Fibroblast of mammary gland (primary cell): ENCODE measurements at places on chromosomes 2 and 18.

GRCh38 chr2:227813229-227813561 is 447 bp upstream of the CCL20 start:
- DNase-seq = no peak

DNA sequence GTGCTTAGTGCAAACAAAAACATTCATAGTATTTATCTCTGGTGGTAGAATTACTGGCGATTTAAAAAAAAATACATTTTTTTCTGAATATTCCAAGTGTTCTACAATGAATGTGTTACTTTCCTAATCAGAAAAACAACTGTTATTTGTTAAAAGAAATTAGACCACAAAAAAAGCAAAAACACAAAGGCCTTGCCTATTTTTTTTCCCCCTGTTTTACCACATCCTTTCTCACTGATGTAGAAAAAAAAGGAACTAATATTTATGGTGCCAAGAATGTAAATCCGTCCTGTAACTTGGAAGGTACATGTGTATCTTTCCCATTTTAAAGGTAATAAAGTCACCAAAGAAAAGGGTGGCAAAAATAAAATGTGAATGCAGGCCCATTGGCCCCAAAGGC is 28.4 kb upstream of the MGAT4A start:
- no peak for DNase-seq

- DNase-seq = no peak
Measured at GRCh38 chr18:13598591-13598990, 127.8 kb downstream of the FAM210A start.

DNA sequence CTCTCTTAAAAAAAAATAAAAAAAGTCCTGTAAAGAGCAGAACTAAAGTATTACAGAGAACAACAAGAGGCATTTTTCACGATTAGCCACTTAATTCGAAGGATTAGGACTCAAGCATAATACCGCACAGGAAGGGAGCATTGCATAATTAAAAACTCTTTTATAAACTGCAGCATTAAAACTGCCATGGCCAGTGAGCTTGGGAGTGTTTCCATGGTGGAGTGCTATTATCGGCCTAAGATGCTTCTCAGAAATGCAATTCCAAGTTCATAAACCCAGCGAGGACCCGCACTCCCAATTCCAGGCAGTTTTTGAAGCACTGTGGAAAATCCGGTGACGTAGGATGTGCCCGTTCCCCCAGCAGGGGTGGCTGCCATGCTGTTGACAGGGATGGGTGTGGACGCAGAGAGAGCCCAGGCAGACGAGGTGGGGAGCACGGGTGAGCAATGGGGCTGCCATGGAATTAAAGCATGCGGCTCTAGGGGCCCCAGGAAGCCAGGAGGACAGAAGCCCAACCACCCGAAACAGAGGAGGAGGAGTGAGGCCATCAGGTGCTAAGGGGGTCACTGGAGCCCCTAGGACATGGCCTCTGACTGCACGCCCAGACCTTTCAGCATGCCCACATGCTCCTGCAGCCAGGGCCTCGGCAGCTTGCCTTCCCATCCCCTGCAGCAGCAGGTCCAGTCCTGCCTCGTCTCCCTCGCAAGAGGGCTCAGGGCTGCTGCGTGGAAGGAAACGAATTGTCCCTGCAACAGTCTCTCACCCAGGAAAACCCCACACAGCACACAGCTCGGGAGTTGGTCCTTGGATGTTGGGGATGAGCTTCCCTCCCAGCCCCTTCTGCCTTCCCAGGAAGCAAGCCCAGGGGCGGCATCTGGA is 233.4 kb downstream of the NDUFA10 start:
- no peak for DNase-seq

DNA sequence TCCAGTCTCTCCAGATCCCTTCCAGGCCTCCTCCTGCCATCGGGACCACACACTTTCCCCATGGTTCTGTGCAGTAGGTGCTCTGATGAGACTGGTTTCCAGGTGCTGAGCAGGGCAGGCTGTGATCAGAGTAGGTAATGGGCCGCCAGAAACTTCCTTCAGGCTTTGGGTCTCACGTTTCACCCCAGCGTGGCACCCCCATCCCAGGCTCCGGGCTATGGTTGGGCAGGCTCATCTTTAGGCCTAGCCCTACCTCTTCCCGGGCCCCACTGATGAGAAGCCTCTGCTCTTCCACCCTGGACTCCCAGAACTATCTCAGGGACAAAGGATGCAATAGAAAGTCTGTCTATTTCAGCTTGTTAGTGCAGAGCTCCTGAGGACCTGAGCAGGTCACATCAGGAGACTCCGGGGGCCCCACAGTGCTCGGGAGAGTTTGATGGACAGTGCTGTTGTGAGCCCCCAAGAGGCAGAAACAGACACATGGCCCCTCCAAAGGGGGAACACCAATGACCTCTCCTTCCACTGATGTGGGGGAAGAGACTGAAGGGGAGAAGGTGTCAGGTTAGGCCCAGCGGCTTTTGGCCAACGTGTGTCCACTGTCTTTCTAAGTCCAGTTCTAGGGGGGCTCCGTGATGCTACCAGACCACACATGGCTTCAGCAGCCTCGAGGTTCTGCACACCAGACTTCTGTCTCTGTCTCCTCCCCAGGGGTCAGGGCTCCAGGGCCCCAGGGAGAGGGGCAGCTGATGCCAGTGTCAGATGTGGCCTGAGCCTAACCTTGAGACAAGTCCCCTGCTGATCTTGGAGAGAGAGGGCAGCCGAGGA is 5.8 kb upstream of the PROM2 start:
- DNase-seq = no peak

DNA sequence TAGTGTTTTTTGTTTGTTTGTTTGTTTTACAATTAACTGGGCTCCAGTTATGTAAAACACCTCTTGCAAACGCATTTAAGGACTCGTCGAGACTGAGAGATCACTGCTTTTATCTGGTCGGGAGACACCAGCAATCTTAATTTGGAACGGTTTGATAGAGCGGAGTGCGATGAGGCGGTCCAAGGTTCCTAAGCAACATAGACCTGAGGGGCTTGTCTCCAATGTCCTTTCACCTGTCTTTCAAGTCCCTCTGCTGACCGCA is 729 bp upstream of the SELENOI start:
- DNase-seq = peak; percentile 33

GRCh38 chr2:169286624-169287231 is 75.6 kb downstream of the LRP2 start:
- no peak for DNase-seq

DNA sequence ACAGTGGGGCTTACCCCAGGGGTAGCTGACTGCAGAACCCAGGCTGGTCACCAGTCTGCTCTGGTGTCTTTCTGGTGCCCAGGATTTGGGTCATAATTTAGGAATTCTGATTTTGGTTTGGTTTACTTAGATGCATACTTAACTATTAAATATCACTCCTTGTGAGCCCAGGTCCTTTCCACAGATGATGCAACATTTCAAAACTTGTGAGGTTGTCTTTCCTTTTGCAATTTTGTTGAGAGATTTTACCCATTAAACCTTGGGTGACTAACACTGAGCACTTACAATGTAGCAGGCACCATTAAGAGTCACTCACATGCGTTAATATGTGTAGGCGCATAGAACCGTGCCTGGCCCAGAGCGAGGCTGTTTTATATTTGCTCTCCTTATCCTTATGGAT is 61.8 kb upstream of the RPL31 start:
- DNase-seq = no peak

- no peak for DNase-seq
Measured at GRCh38 chr2:96143231-96143847, 1.9 kb downstream of the DUSP2 start.

DNA sequence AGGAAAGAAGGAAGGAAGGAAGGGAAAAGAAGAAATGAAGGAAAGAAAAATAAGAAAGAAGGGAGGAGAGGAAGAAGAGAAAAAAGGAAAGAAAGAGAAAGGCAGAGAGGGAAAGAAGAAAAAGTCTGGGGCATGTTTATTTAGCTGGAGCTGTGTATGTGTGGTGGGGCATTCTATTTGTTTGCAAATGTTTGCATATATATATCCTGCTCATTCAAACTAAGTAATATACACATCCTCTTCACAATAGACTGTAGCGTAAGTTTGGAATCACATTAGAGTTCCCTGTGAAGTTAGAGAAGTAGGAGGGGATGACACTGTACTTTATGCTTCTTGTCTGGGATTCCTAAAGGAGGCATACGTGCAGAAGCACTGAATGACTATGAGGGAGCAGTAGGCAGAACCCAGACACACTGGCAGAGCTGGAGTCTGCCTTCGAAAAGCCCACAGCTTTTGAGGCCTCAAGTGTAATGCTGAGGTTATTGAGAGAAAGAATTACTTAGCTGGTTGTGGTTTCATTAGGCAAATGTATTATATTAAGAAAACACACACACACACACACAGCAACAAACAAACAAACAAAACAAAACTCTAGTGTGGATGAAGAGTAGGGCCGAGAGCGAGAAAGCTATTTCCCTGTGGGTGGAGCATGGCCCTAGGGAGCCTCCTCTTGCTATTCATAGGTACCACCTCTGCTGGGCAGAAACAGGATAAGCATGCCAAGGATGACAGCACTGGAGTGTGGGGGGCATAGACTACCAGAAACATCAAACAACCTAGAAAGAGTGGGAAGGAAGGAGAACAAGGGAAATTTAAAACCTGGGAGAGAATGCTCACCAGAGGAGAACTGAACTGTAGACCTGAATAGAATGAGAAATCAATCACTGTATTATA is 905.1 kb upstream of the NXPH2 start:
- no peak for DNase-seq

DNA sequence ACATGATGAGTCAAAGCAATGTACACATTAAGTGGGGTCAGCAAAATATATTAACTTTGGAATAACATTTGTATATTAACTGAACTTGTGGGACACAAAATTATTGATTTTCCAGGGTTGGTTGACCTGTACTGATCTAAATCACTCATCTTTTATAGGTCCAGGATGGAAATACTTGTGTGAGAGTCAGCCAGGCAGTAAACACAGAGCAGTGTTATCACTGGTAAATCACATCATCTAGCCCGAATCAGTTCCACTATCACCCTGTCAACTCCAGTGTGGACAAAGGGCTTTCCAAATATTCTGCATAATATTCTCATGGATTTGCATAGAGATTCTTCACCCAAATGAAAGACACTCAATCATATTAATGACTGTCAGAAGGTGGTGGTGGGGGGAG is 295.7 kb downstream of the LRP1B start:
- DNase-seq = no peak

- DNase-seq = peak; percentile 24
Measured at GRCh38 chr2:216149741-216150140, 40.6 kb downstream of the XRCC5 start.

DNA sequence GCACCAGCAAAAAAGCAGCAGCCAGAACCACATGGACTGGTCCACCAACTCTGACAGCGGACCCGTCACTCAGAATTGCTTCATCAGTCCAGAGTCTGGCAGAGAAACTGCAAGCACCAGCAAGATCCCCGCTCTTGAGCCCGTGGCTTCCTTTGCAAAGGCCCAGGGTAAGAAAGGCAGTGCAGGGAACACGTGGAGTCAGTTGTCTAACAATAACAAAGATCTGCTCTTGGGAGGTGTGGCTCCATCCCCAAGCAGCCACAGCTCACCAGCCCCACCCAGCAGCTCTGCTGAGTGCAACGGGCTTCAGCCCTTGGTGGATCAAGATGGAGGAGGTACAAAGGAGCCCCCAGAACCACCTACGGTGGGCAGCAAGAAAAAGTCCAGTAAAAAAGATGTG is 269.3 kb downstream of the SETBP1 start:
- no peak for DNase-seq

DNA sequence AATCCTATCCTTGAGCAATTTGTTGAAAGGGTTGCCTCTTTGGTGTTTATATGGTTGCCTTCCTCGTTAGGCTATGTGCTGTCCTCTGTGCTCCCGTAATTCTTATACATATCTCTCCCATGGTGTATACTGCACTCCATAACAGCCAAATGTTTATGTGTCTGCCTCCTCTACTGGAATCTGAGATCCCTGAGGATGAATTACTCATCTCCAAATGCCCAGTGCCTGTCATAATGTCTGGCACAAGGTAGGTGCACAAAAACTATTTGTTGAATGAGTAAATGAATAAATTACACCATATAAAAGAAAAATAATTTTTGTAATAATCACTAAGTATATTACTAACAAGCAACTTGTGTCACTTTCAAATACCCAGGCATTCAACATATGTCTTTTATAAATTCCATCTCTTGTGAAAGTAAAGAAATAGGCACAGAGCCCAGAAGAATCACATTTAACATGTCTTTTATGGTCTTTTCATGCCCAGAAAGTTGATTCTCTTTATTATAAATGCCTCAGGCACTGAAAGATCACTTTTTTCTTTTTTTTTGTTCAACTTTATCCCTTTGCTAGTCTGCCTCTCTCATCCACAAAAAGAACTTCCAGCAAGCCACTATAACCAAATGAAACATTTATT is 164.9 kb downstream of the CCDC148 start:
- no peak for DNase-seq
